ENCODE measurements at places on chromosomes 7 and 10.

GRCh38 chr7:101308245-101309085 lies 13.1 kb downstream of the IFT22 start:
- H3K36me3 ChIP-seq = no peaks in the 10 kb centered on the region
- H3K27ac ChIP-seq = peak overlapping the region; percentile 73
- H3K27me3 ChIP-seq = peaks cover 9% of the 10 kb centered on the region
- peak overlapping the region; percentile 61 for H3K4me3 ChIP-seq
- peaks cover 4% of the 10 kb centered on the region for H3K4me1 ChIP-seq

- no peak overlapping the region for H3K27ac ChIP-seq
- H3K4me3 ChIP-seq = no peak overlapping the region
- H3K4me1 ChIP-seq = no peaks in the 10 kb centered on the region
- no peaks in the 10 kb centered on the region for H3K27me3 ChIP-seq
- H3K36me3 ChIP-seq = no peaks in the 10 kb centered on the region
- peak; percentile 65 for DNase-seq
These were observed 21.0 kb upstream of the ASB15 start for GRCh38 chr7:123580406-123581161.

DNA sequence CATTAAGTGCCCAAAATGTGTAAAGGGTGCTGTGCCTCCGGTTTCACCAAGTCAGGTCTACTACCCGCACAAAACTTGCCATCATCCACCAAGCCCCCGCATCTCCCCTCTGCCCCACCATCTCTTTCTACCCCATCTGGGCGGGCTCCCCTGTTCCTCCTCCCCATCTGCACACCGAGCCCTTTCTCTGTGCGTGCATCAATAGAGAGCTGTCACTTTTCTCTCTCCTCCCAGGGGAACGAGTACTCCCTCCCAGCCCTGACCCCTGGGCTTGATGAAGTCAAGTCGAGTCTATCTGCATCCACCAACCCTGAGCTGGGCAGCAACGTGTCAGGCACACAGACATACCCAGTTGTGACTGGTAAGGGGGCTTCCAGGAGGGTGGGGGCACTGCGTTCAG lies 63.5 kb downstream of the PAX2 start:
- H3K4me3 ChIP-seq = no peak overlapping the region
- H3K27ac ChIP-seq = no peak overlapping the region
- H3K36me3 ChIP-seq = no peaks in the 10 kb centered on the region
- H3K27me3 ChIP-seq = peaks cover 57% of the 10 kb centered on the region

DNA sequence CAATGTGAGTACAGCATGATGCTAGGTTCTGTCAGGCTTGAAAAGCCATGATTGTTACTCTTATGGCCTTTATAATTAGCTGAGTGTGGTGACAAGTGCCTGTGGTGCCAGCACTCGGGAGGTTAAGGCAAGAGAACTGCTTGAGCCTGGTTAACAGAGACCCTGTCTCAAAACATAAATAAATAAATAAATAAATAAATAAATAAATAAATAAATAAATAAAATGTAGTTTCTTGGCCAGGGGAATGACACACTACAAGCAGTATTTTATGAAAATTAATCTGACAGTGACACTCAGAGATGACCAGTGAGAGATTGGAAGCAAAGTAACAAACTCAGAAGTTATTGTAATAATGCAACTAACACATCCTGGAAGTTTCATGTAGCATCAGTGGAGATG lies 2.3 kb upstream of the MORN4 start:
- H3K4me1 ChIP-seq = no peaks in the 10 kb centered on the region
- no peaks in the 10 kb centered on the region for H3K27me3 ChIP-seq
- H3K4me3 ChIP-seq = no peak overlapping the region
- DNase-seq = no peak

DNA sequence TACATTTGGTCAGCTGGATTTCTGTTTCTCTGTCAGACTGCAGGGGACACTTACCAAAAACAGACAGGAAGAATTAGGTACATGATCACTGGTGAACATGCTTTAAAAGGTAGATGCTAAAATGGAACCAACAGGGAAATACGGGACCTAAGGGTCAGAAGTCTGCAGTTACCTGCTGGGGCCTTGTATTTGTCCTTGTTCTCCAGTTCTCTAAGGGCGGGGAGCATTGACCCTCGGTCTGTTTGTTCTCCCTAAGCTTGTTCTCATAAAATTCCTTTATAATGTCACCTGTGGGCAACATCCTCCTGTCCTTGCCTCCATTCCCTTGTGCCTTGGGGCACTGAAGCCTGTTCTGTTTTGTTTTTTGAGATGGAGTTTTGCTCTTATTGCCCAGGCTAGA lies 29.8 kb upstream of the MSMB start:
- no peak overlapping the region for H3K4me3 ChIP-seq
- no peak for DNase-seq
- H3K27ac ChIP-seq = no peak overlapping the region
- no peaks in the 10 kb centered on the region for H3K4me1 ChIP-seq

DNA sequence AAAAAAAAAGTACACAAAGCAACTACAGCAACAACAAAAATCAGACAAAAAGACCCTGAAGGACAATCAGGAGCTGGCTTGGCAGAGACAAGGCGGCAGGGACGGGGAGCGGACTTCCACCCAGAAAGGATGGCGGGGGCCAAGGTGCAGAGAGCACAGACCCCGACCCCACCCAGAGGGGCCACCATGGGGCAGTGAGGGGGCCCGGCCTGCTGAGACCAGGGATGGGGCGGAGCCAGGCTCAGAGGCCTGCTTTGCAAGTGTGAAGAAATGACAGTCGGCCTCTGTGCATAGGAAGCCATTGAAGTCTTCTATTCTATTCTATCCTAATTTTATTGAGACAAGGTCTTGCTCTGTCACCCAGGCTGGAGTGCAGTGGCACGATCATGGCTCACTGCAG lies 82.0 kb downstream of the ELFN1 start:
- H3K4me1 ChIP-seq = no peaks in the 10 kb centered on the region
- no peak overlapping the region for H3K27ac ChIP-seq
- DNase-seq = no peak
- H3K27me3 ChIP-seq = peaks cover 5% of the 10 kb centered on the region
- no peak overlapping the region for H3K4me3 ChIP-seq
- no peaks in the 10 kb centered on the region for H3K36me3 ChIP-seq

DNA sequence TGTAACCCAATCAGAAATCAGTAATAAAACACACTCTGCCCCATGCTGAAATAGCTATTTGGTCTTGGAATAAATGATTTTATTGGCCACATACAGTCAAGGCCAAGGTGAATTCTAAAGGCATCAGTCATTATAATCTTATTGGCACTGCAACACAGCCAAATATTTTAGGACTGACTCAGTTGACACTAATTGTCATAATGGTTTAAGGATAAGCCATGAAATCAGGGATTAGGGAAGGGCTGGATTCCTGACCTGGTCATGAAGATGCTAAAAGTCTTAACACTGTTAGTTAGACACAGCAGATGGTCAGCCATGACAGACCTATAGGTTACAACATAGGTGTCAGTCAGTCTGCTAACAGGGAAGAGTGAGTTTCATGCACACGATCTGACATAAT lies 330.3 kb upstream of the NPSR1 start:
- DNase-seq = no peak
- no peak overlapping the region for H3K4me3 ChIP-seq
- H3K36me3 ChIP-seq = no peaks in the 10 kb centered on the region

DNA sequence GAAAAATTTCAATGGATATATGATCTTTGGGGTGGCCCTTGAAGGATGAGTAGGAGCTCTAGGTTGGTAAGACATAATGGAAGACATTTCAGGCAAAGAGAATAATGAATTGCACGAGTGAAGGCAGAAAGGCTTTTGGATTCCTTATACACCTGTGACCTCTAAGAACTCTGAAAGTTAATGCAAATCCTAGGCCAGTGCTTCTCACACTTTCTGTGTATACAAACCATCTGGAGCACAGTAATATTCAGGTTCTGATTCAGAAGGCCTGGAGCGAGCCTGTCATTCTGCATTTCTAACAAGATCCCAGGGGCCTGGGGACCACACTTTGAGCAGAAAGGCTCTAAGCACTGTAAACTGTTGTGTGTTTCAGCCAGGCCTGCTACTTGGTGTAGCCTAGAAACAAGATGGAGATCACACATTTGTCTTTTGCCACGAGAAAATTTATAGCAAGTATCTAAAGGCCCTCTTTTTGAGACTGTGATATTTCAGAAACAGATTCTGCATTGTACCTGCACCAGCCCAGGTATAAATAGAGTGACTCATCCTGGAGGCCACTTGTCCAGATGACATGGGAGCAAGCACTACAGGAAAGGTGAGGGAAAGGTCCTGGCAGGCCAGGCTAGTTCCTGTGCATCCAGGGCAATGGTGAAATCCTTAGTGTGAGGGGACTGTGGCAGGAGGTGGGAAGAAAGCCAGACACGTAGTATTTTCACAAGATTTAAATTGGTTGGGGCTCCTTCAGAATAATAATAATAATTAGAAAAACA lies 24.4 kb downstream of the MRPS33 start:
- peaks cover 6% of the 10 kb centered on the region for H3K4me1 ChIP-seq
- H3K36me3 ChIP-seq = no peaks in the 10 kb centered on the region
- H3K27me3 ChIP-seq = no peaks in the 10 kb centered on the region
- H3K27ac ChIP-seq = no peak overlapping the region
- no peak for DNase-seq
- H3K4me3 ChIP-seq = no peak overlapping the region

- H3K27ac ChIP-seq = no peak overlapping the region
- no peaks in the 10 kb centered on the region for H3K36me3 ChIP-seq
- no peaks in the 10 kb centered on the region for H3K27me3 ChIP-seq
- no peak overlapping the region for H3K4me3 ChIP-seq
- DNase-seq = no peak
These were observed 40.7 kb upstream of the GJD4 start for GRCh38 chr10:35564341-35564968.

DNA sequence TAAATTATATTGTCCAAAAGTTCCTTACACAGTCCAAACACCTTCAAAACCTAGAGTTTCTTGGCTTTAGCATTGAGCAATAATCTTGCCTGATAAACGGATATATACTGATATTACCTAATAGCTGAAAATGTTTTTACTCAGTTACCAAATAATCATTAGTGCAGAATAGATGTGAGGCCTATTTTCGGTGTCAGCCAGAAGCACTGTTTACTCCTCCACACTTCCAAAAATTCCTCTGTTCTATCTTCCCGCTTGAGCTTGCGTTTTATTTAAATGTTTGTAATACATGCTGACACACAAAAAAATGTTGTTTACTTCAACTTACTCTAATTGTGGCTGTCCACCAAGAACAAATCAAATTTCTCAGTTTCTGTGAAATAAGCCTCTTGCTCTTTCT lies 606.2 kb upstream of the TEX47 start:
- no peaks in the 10 kb centered on the region for H3K27me3 ChIP-seq
- no peak for DNase-seq
- no peak overlapping the region for H3K27ac ChIP-seq
- no peaks in the 10 kb centered on the region for H3K36me3 ChIP-seq

- DNase-seq = no peak
- H3K36me3 ChIP-seq = no peaks in the 10 kb centered on the region
- no peaks in the 10 kb centered on the region for H3K4me1 ChIP-seq
- H3K27ac ChIP-seq = no peak overlapping the region
These were observed 26.2 kb upstream of the CARD11 start for GRCh38 chr7:3069771-3070449.

- peaks cover 10% of the 10 kb centered on the region for H3K36me3 ChIP-seq
- no peaks in the 10 kb centered on the region for H3K4me1 ChIP-seq
- H3K4me3 ChIP-seq = no peak overlapping the region
- peak; percentile 7 for DNase-seq
These were observed 52.6 kb downstream of the GTF2I start for GRCh38 chr7:74709880-74710671.

- no peaks in the 10 kb centered on the region for H3K36me3 ChIP-seq
- no peak for DNase-seq
- no peak overlapping the region for H3K4me3 ChIP-seq
- H3K27me3 ChIP-seq = no peaks in the 10 kb centered on the region
These were observed 8.3 kb upstream of the MET start for GRCh38 chr7:116663744-116664143.

GRCh38 chr10:98567391-98568133 lies 120.8 kb upstream of the HPS1 start:
- H3K4me1 ChIP-seq = no peaks in the 10 kb centered on the region
- DNase-seq = no peak
- no peak overlapping the region for H3K4me3 ChIP-seq

- no peak for DNase-seq
- no peaks in the 10 kb centered on the region for H3K36me3 ChIP-seq
- H3K27ac ChIP-seq = no peak overlapping the region
- H3K4me3 ChIP-seq = no peak overlapping the region
- no peaks in the 10 kb centered on the region for H3K4me1 ChIP-seq
- H3K27me3 ChIP-seq = no peaks in the 10 kb centered on the region
These were observed 192.3 kb downstream of the IMMP2L start for GRCh38 chr7:111370002-111370401.

DNA sequence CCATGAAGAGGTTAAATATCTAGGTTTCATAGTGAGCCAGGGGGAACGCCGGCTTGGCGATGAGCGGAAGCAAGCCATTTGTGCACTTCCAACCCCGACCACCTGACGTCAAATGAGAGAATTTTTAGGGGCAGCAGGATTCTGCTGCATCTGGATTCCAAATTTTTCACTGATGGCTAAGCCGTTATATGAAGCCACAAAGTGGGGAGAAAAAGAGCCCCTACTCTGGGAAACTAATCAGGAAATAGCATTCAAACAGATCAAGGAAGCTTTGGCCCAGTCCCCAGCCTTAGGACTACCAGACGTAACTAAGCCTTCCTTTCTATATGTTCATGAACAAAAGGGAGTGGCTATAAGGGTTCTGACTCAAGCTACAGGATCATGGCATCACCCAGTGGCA lies 12.9 kb upstream of the ADCK2 start:
- no peak overlapping the region for H3K4me3 ChIP-seq
- DNase-seq = no peak
- H3K4me1 ChIP-seq = no peaks in the 10 kb centered on the region

DNA sequence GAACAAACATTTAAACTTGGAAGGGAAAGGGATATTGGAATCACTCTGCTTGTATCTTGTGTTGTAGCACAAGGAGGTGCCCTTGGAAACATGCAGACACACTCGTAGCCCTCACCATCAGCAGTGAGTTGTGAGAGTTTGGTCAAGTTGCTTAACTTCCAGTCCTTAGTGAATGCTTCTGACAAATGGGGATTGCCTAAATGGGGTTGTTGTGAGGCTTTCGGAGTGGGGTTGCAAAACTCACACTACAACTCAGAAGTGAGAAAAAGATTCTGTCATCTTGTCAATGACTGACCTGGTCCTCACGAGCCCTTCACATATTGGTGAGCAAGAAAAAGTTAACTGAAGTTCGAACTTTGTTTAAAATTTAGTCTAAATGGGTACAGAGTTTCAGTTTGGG lies 29.0 kb upstream of the GSDME start:
- H3K36me3 ChIP-seq = no peaks in the 10 kb centered on the region
- no peak overlapping the region for H3K27ac ChIP-seq
- H3K4me1 ChIP-seq = no peaks in the 10 kb centered on the region
- no peak for DNase-seq
- H3K4me3 ChIP-seq = no peak overlapping the region

- H3K27me3 ChIP-seq = no peaks in the 10 kb centered on the region
- peaks cover 7% of the 10 kb centered on the region for H3K4me1 ChIP-seq
- no peaks in the 10 kb centered on the region for H3K36me3 ChIP-seq
- H3K4me3 ChIP-seq = peak within 1 kb of the TSS; percentile 96
These were observed at the start of gene ZNF316 for GRCh38 chr7:6636741-6637543. TSS of gene ZNF316 (plus strand) at chr7:6637318. CDS start at chr7:6642410, 5,092 bp downstream.

All from hepatocyte (in vitro differentiated cells).